Ecto neural progenitor cell (in vitro differentiated cells): ENCODE measurements at places on chromosomes 11 and 22.

GRCh38 chr11:75271730-75272129 lies 31.2 kb downstream of the TPBGL start:
- no peak for DNase-seq

DNA sequence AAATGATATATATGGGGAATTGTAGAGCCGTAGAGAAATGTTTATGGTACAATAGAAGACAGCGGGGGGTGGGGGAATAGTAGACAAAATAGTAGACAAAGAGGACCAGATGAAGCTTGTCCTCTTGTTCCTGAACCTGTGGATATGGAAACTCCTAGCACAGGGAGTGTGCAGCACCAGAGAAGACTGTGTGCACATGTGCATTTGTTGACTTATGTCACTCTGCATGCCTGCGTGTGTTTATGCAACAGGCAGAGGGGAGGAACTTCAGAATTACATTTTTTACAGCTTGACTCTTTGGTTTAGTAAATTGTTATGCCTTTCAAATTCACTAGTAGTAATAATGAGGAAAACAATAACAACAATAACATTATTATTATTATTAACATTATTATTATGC lies 36.0 kb downstream of the TENM4 start:
- DNase-seq: no peak

DNA sequence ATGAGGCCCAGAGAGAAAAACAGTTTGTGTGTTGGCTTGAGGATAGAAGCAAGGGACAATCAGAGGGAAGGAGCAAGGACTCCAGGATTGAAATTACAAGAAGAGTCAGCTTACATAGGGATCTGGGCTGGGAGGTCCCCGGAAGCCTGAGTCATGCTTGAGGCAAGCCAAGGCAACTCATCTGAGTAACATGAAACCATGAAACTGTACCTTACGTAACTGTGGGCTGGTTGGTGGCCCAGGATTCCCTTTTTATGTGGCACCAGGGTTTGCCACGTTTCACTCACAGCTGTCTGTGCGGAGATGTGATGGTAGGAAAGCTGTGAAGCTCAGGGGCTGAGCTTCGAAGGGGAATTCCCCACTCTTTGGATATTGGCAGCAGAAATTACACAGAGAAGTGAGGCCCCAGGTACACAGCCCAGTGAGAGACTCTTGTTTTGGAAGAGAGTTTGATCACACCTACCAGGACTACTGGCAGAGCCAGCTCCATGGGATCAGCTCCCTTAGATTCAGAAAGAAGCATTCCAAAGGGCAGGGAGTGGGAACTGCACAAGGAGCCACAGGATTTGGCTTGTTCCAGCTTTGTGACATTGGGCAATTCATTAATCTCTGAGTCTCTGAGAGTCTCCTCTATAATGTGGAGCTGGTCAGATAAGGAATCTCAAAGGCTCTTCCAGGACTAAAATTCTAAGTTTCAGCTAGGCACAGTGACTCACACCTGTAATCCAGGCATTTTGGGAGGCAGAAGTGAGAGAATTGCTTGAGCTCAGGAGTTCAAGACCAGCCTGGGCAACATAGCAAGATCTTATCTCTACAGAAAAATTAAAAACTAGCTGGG lies 7.8 kb downstream of the SLC5A1 start:
- no peak for DNase-seq

- no peak for DNase-seq
Observed at GRCh38 chr11:94938095-94939055, 35.0 kb downstream of the CWC15 start.

GRCh38 chr11:123173040-123173855 lies 21.8 kb downstream of the CLMP start:
- no peak for DNase-seq

DNA sequence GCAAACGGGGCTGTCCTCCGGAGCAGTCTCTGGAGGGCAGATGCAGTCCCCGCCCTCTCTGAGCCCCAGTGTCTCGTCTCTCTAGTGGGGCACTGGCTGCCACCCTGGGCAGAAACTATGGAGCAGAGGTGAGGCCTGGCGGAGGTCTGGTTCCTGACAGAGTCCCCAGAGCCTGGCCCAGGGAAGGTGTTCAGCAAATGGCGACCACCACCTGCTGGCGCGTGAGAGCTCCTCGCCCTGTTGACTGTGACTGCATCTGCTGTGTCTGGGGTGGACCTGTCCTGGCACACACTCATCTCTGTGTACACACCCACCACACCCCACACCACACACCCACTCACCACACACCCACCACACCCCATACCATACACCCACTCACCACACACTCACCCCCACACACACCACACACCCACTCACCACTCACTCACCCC lies 18.3 kb upstream of the TTLL12 start:
- DNase-seq: no peak

DNA sequence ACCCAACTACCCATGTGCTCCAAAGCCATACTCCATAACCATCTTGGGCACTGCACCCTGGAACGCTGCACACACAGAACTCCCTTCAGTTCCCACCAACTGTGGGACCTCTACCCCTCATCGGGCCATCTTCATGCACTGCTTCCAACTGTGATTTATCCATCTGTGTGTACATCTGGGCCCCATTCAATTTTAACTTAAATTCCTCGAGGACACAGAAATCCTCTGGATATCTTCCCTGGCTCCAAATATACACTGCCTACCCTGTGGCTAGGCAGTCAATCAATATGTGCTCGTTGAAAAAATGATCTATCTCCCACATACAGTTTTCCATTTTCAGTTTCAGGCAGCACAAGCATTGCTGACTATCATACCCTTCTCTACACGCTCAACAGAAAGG lies 4.9 kb downstream of the FEZ1 start:
- DNase-seq: no peak
